ENCODE measurements at places on chromosomes 2 and 18. TPM values are rescaled to one million over a fixed set of nuclear protein-coding genes. Genes with fewer than 3 reads are reported as not detected.
A peak's percentile ranks its signal among the peaks of the same experiment; 100 is the strongest.

GRCh38 chr2:104321116-104321795 is 532.7 kb upstream of the POU3F3 start:
- DNase-seq: no peak

- no peak for DNase-seq
These were observed 54.9 kb downstream of the CERKL start for GRCh38 chr2:181602017-181602416.

DNA sequence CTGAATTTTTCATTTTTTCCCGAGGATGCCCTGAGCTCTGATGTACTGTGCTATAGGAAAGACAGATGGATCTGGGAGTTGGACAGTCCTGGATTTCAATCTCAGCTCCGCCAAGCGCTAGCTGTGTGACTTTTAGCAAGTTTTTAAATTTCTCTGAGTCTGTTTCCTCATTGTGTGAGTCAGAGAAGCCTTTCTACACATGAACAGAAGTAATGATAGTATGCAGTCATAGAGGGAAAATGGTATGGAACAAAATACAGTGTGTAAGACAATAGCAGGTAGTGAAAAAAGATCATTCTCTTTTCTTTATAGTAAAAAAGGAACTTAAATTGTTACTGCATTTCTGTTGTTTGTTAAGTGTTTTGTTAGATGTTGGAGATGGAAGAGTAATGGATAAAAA is 52.4 kb upstream of the PPM1B start:
- DNase-seq: no peak

GRCh38 chr2:168466834-168467565 is 10.9 kb downstream of the CERS6 start:
- no peak for DNase-seq

DNA sequence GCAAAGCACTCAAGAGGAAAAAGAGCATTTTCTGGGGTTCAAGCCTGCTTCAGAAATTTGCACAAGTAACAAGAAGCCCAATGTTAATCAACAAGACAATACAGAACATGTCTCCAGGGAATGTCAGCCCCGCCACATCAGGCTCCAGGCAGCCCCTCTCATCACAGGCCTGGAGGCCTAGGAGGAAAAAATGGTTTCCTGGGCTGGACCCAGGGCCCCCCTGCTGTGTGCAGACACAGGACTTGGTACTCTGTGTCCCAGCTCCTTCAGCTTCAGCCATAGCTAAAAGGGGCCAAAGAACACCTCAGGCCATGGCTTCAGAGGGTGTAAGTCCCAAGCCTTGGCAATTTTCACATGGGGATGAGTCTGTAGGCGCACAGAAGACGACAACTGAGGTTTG is 802.9 kb upstream of the KLHL29 start:
- DNase-seq: no peak

DNA sequence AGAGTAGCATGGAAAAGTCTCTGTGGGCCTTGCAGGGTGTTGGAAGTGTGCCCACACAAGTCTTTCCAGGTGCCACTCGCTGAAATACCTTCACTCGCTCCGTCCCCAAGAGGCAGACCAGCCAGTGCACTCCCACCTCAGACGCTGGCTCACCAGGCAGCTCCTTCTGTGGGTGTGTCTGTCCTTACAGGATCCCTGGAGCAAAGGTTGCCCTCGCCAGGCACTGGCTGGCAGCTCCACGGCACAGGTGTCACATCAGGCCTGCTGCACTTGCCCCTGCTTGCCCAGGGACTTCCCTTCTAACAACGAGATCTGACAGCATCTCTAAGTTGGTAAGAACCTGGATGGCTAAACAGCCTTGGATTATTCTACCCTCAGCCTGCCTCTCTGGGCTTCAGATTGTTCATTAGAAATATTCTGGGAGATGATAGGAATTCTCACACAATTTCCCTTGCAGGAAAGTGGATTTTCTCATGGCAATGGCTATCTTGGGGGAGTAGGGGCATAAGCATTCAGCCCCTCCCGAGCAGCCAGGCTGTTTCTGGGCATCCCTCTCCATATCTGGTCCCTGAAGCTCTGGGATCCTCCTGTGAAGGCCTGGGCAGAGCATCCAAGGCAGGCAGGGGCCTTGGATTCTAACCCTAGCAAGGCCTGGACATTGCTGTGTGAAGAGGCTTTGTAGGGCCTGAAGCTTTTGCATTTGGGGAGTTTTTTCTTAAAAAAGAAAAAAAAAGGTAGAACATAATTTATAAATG is 262.1 kb downstream of the MYCN start:
- no peak for DNase-seq

DNA sequence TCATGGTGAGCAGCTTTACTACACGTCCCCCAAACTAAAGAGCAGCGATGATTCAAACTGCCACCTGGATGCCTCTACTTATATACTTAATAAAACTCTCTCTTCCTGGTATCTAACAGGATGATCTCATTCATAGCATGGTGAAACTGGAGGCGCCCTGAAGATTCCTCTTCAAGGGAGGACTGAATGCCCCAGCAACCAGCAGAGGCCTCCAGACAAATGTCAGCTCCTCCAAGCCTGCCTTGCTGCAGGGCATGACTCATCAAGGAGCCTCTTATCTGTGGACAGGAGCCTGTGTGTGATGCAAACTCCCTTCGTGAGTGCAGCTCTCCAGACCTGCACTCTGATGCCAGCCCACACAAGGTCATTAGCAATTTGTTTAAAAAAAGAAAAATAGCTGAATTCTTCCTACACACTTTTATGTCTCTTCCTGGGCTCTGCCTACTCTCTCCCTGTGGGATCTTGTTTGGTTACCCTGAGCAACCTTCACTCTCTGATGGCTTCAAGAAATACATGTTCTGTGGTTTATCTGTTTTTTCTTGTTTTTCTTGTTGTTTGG is 30.2 kb downstream of the LONRF2 start:
- DNase-seq: peak; percentile 35

- no peak for DNase-seq
These were observed 550.2 kb upstream of the SETBP1 start for GRCh38 chr18:44130376-44130942.

- no peak for DNase-seq
These were observed at the start of gene ANO7 for GRCh38 chr2:241188361-241189092. Gene ANO7, plus strand, starts transcription at chr2:241188677. Its CDS starts 1,387 bp downstream, at chr2:241190064.

DNA sequence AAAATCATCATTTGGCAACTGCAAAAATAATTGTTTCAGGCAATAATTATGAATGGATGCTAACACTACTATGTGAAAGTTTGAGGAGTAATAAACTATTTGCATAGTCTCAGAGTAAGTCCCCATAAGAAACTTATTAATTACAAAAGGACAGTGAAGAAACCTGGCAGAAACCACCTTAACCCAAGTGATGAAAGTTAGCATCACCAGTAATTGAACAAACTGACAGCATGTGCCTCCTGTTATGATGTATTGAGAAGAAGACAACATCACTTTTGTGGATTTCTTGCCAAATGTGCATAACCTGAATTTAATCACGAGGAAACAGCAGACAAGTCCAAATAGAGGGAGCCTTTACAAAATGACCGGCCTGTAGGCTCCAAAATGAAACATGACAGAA is 183.3 kb upstream of the SP5 start:
- DNase-seq: no peak

DNA sequence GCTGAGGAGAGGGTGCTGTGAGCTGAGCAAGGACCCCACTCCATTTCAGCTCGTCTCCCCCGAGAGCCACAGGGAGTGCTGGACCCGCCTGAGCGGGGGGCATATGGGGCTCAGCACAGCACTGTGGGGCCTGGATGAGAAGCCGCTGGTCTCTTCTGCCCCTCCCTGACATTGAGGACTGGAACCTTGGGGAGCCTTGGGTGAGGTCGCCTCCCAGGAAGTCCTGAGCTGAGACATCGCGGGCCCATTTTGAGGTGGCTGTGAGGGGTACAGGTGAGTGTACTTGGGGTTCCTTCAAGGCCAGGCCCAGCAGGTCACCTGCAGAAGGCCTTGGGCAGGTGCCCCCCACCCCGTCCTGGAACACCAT is 3.1 kb upstream of the AQP12A start:
- DNase-seq: no peak

- DNase-seq: no peak
These were observed 63.7 kb upstream of the DNAJC10 start for GRCh38 chr2:182652326-182652725.

- DNase-seq: no peak
These were observed 11.5 kb upstream of the CNOT11 start for GRCh38 chr2:101241158-101241557.

DNA sequence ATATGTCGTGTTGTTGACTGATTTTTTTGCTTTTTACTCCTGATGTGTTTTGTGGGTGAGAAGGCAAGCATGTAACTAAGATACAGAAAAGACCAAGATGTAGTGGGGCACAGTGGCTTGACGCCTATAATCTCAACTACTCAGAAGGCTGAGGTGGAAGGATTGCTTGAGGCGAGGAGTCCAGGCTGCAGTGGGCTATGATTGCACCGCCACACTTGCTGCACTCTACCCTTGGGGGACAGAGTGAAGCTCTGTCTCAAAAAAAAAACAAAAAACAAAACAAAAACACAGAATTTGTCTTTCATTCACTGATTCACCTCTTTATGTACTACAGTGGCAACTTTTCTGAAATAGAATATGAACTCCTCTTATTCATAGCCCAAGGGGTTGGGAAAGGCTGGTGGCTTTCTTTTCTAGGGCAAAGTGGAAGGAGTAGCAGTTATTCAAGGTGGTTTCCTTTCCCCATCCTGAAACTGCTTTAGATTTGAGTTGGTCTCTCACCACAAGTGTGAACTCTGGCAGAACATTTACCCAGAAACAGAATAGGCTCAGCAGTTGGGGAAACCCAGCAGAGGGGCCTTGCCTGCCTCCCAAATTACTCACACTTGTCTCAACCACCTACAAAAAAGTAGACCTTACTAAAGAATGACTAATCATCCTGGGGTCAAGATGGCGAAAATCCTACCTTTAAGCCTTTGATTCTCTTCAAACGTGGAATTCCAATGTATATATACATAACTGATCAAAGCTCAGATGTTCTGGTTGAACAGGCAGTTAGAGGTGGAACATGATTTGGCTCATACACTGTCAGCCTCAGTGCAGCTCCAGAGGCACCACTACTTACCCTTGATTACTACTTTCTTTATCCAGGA is 6.5 kb downstream of the TANK start:
- DNase-seq: no peak

DNA sequence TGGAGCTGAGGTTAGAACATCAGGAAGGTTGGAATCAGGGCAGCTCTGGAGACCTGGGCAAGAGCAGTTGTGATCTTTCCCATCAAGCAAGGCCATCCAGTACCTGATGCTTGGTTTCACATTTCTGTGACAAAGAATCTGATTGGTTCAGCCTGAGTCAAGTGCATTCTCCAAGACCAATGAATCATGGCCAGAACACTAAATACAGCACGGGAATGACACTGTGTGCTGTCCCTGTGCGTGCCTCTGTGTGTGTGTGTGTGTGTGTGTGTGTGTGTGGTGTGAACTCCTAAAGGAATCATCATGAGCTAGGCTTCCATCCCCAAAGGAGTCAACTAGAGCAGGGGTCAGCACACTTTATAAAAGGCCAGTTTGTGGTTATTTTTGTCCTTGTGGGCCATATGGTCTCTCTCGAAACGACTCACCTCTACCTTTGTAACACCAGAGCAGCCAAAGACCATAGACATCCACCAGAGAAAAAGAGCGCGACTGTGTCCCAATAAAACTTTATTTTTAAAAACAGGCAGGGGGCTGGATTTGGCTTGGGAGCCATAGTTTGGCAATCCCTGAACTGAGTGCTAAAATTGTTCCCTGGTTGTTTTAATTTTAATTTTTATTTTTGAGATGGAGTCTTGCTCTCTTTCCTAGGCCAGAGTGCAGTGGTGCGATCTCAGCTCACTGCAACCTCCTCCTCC is 99.7 kb downstream of the INHBB start:
- DNase-seq: no peak

DNA sequence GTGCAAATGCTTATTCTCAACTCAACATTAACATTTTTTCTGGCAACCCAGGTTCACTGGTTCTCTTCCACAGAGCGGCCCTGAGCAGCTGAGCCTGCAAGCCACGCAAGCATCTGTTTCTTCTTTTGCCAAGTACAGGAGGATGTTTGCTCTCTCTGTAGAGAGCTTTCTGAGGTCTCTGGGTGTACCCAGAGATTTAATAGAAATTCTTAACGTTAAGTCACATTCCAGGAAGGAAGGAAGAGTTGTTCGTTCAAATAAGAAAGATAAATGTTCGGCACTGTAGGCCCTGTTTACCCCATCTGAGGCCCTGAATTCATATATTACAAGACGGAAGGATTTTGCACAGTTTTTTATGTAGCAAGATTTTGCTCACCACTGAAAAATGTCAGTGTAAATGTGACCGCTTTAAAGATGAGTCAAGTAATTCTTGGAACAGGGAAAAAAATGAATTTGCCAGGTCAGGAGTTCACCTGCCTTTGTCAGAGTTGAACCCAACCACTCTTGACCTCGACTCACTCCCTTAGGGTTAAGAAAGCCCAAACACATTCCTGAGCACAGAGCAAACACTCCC is 30.1 kb downstream of the KCTD18 start:
- no peak for DNase-seq

DNA sequence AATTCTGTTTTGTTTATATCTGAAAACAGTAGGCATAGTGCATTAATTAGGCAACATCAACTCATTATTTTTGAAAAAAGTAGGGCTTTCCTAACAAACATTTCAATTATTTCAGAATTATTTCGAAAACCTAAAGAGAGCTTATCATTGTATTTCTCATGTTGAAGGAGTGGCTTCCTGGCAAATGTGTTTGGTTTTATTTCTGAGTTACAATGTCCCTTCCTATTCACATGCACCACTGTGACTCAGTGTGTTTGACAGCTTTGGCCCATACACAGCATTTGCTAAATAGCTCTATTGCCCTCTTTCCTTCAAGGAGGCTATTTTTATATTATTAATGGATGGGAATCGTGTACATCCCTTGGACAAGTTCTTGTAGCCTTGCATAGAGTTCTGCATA is 205.9 kb downstream of the PTGR3 start:
- no peak for DNase-seq

ERICH2 gene
- total RNA-seq: not detected

DRC1 gene
- total RNA-seq: 1.0 TPM

IGFBP5 gene
- total RNA-seq: 159 TPM

STPG4 gene
- not detected for total RNA-seq

KCNG2 gene
- 0.21 TPM for total RNA-seq

DNAJC5G gene
- 0.42 TPM for total RNA-seq

PTPRN gene
- total RNA-seq: 1.0 TPM

LOXHD1 gene
- total RNA-seq: 1.2 TPM

GALNT5 gene
- total RNA-seq: 23.4 TPM

SIX2 gene
- total RNA-seq: 2.7 TPM

NTSR2 gene
- total RNA-seq: not detected

CDK15 gene
- total RNA-seq: 3.7 TPM
